Stimulated activated CD8-positive, alpha-beta memory T cell treated with anti-CD3 and anti-CD28 coated beads, Interleukin-7, amount 100 ng/mL, for 1 hour (primary cell): ENCODE measurements at places on chromosomes 12 and 14.
A peak's percentile ranks its signal among the peaks of the same experiment; 100 is the strongest.

DNA sequence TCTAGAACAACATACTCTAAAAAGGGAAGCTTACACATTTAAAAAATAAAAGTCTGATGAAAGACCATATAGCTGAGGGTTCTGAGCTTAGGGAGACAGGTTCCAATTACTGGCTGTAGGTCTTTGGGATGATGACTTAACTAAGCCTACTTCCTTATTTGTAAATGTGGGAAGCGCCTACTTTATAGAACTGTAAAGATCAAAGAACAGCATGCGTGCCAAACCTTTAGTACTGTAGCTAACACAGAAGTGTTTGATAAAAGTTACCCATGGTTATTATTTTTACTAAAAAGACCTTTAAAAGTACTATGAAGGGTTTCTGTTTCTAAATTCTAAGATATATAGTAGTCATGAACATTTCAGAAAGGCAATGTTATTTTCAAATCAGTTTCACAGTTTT, 35.7 kb downstream of the STK38L start:
- DNase-seq = no peak

DNA sequence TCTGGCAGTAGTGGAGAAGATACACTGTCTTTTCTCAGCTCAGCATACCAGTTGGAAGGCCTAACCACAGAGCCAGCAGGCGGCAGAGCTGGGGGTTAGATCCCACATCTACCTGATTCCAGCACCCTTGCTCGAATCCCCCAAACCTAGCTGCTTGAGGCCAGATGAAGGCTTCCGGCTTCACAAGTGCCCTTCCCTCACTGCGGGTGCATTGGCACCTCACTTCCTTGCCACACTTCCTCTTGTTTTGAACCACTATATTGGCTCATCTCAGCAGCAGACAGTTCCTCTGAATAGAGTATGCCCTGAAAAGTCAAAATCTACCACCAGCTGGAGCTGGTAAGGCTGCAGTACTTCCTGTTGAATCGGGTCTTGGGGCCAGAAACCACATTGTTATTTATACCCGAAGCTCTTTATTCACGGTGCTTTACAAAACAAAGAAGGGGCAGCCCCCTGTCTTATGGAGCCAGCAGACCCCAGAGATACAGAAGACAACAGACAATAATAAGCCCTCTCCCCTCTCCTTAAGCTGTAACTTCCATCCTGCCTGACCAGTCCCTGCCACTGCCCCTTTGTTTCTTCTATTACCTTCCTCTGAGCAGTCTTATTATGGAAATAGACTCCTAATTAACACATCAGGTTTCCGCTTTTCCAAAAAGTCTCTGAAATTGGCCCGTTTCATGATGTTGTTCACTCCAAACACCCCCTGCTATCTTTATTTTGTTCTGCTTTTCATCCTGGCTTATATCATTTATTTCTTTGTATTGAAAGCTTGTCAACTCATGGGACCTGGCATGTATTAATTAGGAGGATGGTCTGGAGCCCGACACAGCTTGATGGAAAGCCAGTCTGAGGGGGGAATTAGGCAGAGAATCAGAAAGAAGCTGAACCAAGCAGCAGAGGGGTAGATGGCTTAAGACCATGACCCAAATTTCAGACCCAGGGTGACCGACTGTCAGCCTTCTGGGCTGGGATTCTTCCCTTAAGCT, 233.5 kb downstream of the EFCAB11 start:
- peak; percentile 36 for DNase-seq

GRCh38 chr12:65327207-65328076, 49.0 kb downstream of the MSRB3 start:
- DNase-seq = no peak

- DNase-seq = no peak
These were observed 14.8 kb upstream of the PTHLH start for GRCh38 chr12:27987331-27987730.

GRCh38 chr12:32605326-32606095, 73.6 kb upstream of the DNM1L start:
- no peak for DNase-seq

DNA sequence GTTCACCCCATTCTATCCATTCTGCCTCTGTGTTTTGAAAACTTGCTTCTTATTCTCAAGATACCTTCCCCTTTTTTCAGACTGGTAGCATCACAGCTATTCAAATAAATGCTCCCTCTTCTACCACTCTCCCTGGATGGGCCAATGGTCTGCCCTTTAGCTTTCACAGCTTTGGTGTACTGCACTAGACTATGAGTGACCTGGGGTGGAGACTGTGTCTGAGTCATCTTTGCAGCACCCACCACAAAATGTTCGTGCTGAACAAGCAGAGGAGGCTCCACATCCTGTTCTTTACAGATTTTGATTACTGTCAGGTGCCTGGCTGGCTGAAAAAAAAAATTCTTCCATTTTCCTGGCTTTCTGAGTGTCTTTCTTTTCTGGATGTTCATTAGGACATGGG, 1104.1 kb upstream of the TMEM132C start:
- peak; percentile 12 for DNase-seq

GRCh38 chr14:48890333-48890732, 695.8 kb downstream of the RPS29 start:
- no peak for DNase-seq

DNA sequence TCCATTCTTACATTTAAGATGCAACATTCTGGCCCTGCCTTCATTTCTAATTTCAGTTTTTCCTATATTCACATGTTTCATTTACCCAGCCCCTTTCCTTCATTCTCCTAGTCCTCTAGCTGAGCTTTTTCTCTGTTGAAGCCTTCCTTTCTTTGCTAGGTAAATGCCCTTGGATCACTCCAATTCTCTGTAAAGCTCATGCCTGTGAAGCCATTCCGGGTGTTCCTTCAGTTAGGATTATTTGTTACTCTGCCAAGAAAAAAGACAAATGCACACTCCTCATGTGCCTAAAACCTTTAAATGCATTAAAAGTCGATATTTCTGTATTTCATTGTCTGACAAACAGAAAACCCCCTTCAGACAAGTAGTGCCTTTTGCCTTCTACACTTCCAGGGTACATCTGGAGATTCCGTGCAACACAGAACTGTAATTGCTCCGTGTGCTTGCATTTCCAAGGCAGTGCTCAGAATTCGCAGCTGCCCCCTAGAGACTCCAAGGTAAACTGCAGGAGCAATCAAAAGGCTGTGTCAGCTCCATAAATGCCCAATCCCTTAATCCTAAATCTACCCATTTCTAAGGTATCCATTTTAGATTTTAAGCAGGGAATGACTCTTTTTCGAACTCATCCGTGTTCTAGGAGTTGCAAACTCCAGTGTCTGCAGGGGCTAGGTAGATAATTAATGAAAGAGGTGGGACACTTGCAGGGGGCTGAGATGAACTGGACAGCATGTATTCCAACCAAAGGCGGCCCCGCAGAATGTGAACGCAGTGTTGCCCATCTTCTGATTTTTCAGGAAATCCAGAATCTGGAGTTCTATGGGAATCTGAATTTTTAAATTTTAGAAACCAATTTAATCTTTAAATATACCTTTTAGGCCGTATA, 320.2 kb downstream of the GRIN2B start:
- DNase-seq = no peak

DNA sequence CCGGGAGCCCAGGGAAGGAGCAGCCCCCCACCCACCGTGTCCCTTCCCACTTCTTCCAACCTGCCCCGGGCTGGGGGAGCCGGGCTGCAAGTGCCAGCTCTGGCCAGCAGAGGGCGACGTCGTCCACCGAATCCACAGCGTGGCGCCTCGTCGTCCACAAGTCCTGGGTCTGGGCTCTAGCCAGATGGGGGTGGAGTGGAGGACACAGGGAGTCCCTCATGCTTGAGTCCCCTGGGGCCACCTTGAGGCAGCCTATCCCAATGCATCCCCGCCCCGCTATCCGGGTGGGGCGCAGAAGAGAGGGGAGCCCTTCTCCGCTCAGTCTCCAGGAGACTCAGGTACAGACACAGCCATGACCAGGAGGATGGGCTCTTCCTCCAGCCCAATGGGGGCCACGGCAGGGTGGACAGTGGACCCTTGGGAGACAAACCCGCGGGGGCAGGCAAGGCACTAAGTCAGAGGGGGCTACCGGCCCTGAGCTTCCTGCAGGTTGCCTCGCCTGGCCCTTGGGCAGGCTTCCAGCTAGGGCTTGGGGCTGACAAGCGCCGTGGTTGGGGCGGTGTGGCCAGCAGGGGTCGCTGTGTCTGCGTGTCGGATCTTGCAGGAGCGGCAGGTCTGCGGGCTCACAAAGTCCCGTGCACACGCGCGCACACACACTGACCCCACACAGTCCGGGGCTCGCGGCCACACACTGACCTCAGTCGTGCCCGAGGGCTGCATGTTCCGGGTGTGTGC, 5.5 kb downstream of the AQP5 start:
- DNase-seq = peak; percentile 73

DNA sequence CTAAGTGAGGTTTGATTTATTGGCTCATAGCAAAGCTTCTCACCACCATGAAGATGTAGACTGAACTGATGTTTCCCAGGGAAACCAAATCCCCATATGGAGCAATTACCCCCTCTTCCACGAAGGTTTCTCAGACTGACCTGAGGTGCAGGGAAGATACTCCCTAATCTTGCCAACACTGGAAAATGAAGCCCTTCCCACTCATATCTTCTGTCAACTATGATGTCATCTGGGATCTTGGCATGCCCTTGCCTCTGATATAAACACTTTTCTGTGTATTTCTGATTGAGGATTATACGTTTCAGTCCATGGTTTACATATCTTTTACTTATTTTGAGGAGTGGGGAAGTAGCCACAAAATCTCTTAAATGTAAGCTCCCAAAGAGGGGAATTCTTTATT, 14.1 kb upstream of the CISTR start:
- no peak for DNase-seq

DNA sequence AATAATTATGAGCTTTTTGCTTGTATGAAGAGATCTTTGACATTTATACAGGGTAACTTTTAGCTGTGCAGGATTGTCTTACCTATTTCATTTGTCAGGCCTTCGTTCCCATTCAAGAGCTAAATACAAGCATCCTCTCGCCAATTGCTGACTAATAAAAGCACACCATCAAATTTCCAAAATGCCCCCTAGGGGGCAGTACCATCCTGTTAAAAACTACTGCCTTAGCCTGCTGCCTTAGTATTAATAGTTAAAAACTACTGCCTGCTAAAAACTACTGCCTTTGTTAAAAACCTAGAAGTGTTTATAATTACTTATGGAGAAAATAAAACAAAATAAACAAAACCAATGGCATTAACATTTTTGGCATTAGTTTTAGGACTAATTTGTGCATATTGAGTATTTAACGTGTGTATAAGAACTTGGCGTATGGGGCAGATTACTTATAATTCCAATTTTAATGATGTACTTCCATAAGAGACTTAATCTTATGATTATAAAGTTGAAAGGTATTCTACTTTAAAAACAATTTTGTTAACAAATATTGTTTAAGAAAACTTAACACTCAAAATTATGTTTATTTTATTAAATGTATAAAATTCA, 3.0 kb upstream of the IFI27L2 start:
- peak; percentile 29 for DNase-seq

DNA sequence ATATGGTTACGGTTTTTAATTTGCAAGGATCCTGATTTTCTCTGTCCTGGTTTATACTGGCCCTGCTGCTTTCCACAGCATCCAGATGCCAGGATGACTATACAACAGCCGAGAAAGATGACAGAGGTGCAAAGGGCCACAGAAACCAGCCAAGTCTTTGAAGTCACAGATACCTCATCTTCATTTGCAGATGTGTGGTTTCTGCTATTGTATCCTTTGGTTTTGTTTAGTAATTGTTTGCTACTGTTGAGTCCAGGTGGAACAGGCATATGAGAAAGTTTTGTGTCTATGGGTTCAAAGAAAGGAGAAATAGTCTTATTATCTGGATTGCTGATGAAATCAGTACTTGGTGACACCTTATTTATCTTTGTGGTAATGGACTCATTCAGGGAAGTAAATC, 17.3 kb upstream of the KLHL42 start:
- DNase-seq = no peak

GRCh38 chr12:131049002-131049401, 95.3 kb downstream of the ADGRD1 start:
- DNase-seq = no peak

DNA sequence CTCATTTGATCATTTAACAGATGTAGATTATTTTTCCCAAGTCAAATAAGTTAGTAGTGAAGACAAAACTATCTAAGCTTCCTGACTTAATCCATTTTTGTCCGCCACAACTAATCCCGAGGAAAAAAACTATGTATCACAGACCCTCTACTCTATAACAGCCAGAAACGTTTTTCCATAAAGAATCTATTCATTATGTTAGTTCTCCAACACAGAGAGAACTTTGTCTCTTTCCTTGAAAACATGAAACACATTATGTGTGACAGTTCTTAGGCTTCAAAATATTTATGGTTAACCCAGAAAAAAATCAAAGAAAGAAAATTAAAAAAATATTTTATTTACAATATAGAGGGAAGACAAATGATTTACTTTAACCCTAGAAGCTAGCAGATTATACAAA, 100.1 kb downstream of the PLEKHG7 start:
- no peak for DNase-seq

GRCh38 chr12:114414031-114414865, 8.3 kb upstream of the TBX5 start:
- no peak for DNase-seq

DNA sequence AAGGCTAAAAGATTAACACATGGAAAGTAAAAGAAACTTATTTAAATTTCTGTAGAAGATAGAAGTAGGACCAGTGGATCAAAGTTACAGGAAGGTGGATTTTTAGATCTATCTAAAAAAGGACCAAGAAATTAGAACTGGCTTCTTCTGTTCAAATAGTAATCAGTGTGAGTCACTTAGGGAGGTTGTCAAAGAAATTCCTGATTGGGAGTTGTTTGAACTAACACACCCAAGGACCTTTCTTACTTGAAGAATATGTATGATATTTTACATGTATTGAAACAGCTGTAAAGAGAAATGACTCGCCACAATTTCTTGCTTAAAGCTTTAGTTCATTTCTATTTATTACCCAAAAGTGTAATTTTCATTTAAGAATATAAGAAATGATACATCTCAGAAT, 256.9 kb downstream of the RAD51B start:
- no peak for DNase-seq

GRCh38 chr14:25904446-25904845, 693.4 kb downstream of the NOVA1 start:
- DNase-seq = no peak

DNA sequence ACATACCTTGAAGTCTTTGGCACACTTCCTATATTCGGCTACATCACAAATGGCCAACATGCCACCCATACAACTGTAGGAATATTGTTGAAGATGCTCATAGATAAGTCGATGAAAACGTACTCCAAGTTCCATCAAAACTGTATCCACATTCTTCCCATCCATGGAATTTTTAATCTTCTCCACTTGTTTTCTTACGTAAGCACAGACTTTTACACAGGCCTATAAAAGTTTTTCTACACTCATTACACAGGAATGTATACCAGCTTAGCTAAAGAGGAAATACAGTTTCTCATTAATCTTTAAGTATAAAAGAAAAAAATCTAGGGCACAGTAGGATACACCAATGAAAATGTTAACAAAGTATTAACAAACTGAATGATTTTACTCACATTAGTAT, 59.1 kb downstream of the EXOC5 start:
- no peak for DNase-seq
